ENCODE measurements at places on chromosomes 13 and 19.

DNA sequence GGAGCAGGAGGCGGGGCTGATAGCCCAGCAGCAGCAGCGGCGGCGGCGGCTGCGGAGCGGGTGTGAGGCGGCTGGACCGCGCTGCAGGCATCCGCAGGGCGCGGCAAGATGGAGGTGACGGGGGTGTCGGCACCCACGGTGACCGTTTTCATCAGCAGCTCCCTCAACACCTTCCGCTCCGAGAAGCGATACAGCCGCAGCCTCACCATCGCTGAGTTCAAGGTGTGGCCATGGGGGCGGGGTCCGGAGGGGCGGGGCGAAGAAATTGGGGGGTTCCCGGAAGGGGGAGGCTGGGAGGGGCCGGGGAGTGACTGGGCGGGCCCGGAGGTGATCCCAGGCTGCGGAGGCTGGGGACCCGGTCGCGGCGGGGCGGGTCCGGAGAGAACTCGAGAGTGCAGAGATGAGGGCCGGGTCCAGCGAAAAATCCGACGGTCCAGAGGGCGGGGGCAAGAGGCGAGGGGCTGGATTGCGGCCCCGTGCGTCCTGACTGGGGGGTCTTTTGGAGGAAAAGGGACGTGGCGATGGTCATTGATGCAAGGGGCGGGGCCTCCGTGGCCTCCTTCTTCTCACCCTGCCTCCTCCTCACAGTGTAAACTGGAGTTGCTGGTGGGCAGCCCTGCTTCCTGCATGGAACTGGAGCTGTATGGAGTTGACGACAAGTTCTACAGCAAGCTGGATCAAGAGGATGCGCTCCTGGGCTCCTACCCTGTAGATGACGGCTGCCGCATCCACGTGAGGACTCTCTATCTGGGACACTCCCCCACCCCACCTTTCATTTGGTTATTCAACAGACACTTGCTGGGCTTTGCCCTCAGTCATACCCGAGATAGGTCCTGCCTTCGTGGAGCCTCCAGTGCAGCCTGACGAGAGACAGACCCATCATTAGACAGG is at the start of gene TBCB:
TSS of gene TBCB (plus strand) at position 16 of the 891 bp plus-strand sequence. CDS start at position 109, 93 bp downstream.
- DNase-seq, result no peak

DNA sequence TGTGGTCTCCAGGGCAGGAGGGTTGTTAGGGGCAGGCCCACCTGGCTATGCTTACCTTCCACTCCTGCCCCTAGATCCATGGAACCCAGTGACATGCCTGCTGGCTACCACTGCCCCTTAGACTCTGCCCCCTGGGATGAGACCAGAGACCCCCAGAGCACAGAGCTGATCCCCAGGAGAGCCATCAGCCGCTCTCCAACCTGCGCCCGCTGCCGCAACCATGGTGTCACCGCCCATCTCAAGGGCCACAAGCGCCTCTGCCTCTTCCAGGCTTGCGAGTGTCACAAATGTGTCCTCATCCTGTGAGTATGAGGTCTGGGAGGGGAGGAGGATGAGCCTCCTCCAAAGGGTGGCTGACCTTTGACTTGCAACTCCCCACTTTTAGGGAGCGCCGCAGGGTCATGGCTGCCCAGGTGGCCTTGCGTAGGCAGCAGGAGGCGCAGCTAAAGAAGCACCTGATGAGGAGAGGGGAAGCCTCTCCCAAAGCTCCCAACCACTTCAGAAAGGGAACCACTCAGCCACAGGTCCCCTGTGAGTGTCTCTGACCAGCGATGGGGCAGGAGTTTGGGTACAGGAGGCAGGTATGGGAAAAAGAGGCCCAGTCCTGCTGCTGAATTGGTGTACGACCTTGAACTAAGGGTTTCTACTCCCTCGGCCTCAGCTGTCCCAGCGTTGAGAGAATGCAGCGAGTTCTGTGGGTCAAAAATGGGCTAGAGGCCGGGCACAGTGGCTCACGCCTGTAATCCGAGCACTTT is 2.7 kb downstream of the DMRTC2 start:
- no peak for DNase-seq

DNA sequence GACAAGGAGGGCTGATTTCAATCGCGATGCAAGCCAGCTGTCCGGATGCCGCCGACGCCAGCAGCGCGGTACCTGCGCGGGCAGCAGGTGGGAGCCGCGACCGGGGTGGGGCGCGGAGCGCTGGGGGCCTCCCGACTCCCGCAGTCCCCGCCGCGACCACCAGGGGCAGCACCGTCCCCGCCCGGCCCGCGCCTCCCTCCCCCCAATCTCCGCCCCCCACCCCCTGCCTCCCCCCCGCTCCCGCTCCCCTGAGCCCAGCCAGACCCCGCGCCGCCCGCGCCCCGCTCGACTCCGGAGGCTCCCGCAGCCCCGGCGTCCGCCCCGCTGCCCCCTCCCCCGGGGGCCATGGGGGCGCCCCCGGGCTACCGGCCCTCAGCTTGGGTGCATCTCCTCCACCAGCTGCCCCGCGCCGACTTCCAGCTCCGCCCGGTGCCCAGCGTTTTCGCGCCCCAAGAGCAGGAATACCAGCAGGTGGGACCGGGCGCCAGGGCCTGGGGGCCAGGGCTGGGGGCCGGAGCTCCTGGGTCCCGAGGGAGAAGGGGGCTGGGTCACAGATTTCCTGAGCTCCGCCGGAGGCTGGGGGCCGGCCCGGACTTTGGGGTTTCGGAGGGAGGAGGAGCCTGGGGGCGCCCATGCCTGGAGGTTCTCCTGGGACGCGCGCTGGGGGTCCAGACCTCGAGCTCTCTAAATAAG is at the start of gene TTYH1:
TSS of gene TTYH1 (plus strand) at position 257 of the 693 bp plus-strand sequence. CDS start at position 346, 89 bp downstream.
- no peak for DNase-seq

DNA sequence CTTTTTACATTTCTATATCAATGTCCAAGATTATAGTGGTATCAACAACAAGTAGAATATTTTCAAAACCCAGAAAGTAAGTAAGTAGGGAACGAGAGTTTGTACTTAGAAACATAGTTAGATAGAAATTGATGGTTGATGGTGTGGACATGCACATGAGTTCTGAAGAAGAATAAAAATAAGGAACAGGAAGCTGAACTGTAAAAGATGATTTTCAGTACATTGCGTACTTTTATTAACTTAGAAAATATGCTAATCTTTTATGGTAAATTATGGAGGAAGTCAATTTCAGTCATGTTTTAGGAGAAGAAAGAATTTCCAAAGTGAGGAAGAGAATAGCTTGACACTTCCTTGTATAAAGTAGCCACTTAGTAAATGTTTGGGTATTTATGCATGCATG is 12.3 kb upstream of the GPR18 start:
- DNase-seq, result no peak

GRCh38 chr19:49120325-49120683 is 960 bp downstream of the PPFIA3 start:
- DNase-seq, result no peak
